ENCODE measurements at places on chromosomes 5 and 9.
A peak's percentile ranks its signal among the peaks of the same experiment; 100 is the strongest.

DNA sequence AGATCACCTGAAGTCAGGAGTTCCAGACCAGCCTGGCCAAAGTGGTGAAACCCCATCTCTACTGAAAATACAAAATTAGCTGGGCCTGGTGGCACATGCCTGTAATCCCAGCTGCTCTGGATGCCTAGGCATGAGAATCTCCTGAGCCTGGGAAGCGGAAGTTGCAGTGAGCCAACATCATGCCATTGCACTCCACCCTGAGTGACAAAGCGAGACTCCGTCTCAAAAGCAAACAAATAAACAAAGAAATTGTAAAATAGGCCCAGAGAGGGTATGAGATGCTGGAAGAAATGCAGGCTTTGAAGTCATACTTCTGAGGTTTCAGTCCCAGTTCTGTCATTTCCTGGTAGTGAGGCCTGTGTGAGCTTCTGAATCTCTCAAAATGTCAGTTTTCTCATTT is 5.3 kb upstream of the ARHGEF37 start:
- no peak for DNase-seq

GRCh38 chr5:164203581-164204225 is 698.3 kb downstream of the MAT2B start:
- DNase-seq: no peak

DNA sequence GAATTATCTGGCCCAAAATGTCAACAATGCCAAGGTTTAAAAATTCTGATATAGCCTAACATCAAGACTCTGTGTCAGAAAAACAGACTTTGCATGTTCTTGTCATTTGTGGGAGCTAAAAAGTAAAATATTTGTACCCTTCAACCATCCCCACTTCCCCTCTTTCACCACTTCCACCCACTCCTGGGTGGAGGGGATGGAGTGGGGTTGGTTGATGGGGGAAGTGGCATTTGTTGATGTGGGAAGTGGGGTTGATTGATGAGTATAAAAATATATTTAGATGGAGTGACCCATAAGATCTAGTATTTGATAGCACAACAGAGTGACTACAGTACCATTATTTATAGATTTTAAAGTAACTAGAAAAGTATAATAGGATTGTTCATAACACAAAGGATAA is 55.0 kb upstream of the C9orf72 start:
- DNase-seq: no peak

GRCh38 chr9:34652602-34653000 is 616 bp downstream of the IL11RA start:
- DNase-seq: no peak

GRCh38 chr5:68200288-68200687 is 15.3 kb upstream of the PIK3R1 start:
- no peak for DNase-seq

DNA sequence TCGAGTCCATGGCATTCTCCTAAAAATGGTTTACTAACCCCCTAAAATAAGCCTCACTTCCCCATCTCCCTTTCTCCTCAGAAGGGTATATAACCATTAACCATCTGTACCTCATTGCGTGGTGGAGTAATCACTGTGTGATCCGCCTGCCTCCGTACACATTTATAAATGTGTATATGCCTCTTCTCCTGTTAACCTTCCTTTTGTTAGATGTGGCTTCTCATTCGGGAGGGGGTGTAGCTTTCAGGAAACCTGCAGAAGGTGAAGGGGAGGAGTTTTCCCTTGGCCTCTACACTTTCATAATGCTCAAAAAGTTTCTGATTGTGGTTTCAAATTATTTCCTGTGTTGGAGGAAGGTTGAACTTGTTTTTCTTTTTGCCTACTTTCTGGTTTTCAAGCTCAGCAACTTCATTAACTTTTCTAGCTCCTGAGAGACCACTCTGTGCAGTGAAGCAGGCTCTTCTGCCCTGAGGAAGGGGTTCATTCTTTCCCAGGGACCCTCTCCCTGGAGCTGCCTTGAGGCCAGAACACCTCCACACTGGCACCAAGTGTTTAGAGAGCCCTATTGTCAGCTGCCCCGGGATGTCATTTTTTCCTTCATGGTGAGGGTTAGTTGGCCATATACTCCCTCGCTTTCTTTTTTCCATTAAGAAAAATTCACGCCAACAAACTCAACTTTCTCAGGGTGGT is 46.9 kb downstream of the RASGRF2 start:
- DNase-seq: peak; percentile 28

DNA sequence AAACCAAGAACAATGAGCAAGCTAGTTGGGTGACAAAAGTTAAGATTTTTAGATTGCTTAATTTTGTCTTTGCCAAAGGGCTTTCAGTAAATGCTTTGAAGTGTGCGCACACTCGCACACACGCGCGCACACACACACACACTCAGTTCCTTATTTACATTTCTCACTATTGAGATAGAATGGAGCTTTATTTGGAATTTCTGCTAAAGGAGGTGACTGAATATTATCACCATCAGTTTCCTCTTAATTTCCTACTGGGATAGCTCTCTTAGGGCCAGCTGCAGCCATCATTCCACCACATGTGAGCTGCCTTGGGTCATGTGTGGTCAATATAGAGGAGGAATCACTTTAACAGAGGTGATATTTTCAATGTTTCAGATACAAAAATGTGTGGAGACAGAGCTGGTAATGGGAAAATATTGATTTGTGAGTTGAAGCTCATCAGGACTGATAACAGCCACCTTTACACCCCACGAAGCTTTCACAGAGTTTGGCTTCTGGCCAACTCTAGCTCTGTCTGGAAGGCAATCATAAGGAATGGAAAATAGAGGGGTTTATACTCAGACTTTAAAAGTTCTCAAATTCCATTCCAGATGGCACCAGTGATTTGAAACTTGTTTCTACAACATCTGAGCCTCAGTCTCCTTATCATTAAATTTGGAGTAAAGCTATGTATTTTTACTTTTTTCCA is 99.9 kb downstream of the MACIR start:
- DNase-seq: no peak

DNA sequence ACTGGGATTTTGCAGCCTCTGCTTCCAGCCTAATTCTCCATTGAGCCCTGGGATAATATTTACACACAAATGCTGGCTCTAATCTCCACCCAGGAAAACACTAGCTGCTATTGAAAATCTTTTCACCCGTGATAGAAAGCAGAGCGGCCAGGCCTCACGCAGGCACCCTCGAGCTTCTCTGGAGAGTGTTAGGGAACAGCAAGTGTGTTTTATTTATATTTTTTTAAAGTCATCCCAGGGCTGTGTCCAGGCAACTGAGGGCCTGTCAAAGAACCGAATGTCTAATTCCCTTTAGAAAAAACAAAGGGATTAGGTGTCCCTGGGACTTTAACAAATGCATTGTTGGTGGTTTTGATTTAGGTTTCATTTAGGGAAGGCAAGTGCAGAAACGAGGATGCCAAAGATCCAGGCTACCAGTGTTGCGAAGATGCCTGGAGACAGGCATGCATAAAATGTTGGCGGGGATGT is 51.2 kb upstream of the SPRY4 start:
- DNase-seq: no peak

- peak; percentile 87 for DNase-seq
Measured at GRCh38 chr5:40798012-40798800, at the start of gene PRKAA1. Gene PRKAA1, minus strand, starts transcription at chr5:40798374. Its CDS starts 185 bp downstream, at chr5:40798189.

- no peak for DNase-seq
Measured at GRCh38 chr5:173497685-173498084, 118.8 kb downstream of the BOD1 start.

GRCh38 chr5:158785397-158785796 is 314.3 kb downstream of the EBF1 start:
- DNase-seq: no peak

DNA sequence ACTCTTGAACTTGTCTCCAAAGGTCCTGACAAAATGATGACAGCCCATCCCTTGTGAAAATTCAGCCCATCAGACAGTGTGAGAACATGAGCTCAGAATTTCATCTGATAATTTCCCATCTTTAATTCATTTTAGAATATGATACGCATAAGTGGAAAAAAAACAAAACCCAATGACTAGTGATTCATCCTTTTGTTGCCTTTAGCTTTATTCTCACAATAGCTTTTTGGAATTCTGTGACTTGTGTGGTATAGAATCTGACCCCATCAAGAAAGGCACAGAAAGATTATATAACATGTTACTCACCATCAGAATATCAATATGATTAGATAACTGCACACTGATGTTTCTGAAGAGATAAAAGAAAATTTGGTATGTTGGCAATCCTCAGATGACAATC is 16.1 kb upstream of the TMED7 start:
- no peak for DNase-seq

GRCh38 chr5:161960314-161960713 is 107.3 kb upstream of the GABRG2 start:
- no peak for DNase-seq

DNA sequence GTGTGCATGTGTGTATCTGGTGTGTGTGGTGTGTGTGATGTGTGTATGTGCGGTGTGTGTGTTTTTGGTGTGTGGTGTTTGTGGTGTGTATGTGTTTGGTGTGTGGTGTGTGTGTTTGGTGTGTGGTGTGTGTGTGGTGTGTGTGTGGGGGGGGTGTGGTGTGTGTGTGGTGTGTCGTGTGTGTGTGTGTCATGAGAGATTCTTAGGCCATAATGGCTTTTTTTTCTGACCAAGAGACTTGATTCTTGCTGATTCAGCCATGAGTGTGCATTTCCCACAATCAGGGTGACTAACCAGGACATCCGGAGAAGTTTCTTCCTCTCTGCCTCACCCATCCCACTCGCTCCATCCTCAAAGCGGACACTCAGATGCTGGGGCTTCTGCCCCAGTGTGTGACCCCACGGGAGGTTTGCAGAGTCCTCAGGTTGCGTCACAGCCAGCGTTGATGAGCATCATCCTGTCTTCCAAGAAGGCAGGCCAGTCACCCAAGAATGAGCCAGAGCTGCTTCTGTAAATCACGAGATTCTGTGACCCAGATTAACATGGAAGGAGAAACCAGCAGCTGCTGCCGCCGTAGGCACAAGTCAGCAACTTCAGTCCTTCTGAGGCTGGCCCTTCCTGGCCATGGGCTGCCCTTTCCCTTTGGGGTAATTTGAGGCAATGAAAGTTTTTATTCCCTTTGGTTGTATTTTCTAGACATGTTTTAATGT is 12.5 kb upstream of the CTSL start:
- peak; percentile 56 for DNase-seq

- peak; percentile 46 for DNase-seq
Measured at GRCh38 chr9:98087420-98088354, 31.2 kb downstream of the NANS start.

DNA sequence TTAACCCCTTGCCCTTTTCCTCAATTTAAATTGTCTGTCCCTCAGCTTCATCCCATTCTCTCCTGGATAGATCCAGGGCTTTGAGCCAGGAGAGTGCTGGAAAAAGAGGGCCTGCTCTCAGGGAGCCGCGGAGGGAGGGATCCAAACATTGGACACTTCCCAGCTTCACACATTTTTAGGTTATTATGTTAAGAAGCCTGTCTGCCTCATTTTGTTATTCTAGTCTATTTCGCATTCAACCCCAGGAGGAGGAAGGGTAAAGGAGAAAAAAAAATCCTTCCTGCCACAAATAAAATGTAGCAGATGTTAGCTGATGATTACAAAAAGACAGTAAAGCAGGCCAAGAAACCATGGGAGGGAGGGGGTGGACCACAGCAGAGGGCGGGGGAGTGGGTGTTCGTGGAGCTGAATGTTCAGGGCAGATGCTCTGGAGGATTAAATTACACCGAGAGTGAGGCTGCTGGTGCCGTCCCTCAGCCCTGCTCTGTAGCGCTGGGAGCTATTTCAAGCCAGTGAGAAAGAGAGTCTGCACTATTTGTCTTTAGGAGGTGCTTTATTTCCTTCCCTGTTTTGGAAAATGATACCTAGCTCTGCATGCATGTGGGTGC is 60.6 kb upstream of the ZFR start:
- no peak for DNase-seq
